GM12865 (cell line): ENCODE measurements at places on chromosomes 6 and 20.
A peak's percentile ranks its signal among the peaks of the same experiment; 100 is the strongest.

- DNase-seq, result no peak
Observed at GRCh38 chr20:11205769-11206362, 532.1 kb upstream of the JAG1 start.

GRCh38 chr6:127547215-127547614 lies 28.1 kb upstream of the MTCL3 start:
- DNase-seq, result peak; percentile 14

GRCh38 chr20:19012676-19013075 lies 199.1 kb downstream of the SCP2D1 start:
- no peak for DNase-seq

DNA sequence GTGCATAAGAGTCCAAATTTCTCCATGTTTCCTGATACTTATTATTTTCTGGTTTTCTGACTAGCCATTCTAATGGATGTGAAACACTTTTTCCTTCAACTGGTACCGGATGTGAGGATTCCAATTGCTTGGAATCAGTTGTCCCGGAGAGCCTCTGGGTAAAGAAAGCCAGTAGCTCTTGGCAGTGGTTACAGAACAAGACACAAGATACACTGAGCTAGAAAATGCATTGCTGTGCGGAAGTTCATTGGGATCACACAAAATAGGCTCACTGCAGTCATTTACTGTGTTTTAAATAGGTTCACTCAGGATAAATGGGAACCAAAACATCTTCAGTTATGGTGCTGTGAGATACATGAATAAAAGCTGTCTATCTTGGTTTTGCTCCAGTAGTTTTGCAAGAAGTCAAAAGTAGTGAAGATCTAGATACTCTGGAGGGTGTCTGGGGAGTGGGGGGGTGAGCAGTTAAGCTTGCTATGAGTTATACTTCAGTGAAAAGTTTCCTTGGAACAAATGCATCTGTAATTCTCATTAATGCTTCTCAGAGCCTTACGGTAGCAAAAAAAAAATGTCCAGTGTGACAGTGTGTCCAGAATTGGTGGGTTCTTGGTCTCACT lies 54.4 kb upstream of the RNF182 start:
- DNase-seq, result no peak

GRCh38 chr20:44204156-44204831 lies 6.3 kb downstream of the OSER1 start:
- no peak for DNase-seq

DNA sequence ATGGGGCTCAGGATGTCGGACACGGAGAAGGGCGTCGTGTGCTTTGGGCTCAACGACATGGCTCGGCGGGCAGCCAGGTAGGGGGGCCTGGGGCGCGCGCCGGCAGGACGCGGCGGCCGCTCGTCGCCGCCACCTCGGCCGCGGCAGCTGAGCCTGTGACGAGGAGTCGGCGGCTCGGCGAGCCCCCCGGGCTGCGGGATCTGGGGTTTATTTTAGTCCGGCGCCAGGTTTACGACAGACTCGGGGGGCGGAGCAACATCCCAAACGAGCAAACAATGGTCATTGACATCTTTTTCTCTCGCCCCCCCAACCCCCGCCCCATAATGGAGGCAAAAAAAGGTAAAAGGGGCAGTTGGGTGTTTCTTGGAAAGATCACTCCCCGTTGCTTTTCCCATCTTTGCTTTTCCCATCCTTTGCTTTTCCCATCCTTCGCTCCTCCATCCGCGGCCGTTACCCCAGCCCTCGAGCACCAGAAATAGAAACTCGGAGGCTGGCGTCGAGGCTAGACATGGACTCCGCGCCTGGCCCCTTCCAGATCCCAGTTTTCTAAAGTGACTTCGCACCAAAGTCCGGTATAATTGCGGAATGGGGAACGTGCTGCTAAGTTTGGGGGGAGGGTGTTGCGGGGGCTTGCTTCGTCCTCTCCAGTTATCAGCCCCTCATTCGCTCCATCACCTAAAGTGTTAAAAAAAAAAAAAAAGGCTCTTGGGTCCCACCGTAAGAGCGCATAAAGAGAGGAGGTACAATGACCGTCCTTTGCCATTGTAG lies at the start of gene NKX2-4:
TSS of gene NKX2-4 (minus strand) at position 186 of the 768 bp plus-strand sequence. CDS start at position 59, 127 bp downstream.
- DNase-seq, result no peak

DNA sequence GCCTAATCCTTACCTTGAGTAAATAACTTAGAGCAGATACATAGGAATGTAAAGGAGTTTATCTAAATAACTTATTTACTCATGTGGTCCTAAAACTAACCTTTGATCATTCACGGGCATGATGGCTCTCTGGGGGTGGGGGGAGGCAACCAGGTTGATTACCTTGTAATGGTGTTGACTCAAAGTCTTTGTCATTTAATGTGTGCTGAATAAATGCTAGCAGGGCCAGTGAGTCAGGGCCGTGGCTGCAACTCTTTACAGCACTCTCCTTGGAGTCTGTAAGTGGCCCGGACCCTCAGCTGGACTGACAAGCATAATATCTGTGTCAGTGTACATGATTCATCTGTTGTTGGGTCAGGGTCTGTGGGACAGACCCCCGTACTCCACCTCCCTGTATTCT lies 203.0 kb downstream of the EPM2A start:
- DNase-seq, result no peak

DNA sequence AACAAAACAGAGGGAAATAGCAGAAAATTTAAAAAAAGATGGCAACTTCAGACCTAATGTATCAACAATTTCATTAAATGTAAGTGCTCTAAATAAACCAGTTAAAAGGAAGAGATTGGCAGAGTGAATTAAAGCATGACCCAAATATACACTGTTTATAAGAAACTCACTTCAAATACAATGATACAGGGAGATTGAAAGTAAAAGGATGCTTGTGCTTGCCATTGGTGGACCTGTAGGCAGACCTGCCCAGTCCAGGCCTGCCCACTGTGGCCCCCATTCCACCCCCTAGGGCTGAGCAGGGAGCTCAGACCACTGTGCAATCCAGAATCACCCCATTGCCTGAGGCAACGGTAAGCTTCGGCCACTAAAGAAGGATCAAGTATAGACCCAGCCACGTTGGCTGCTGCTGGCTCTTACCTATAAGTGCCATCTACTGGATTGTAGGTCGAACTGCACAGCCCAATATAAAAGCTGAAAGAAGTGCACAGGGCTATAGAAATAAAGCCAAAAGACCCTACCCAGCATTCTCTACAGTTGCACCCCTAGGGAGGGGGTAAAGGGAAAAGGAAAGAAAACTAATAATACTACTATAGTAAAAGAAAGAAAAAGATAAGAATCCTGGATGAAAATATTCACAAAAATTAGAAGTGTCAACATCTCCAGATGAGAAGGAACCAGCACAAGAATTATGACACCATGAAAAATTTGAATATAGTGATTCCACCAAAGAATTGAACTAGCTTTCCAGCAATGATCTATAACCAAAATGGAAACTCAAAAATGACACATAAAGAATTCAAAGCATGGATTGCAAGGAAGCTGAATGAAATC lies 36.1 kb downstream of the PSMB1 start:
- peak; percentile 71 for DNase-seq

GRCh38 chr20:56458206-56458821 lies 10.1 kb upstream of the RTF2 start:
- no peak for DNase-seq

DNA sequence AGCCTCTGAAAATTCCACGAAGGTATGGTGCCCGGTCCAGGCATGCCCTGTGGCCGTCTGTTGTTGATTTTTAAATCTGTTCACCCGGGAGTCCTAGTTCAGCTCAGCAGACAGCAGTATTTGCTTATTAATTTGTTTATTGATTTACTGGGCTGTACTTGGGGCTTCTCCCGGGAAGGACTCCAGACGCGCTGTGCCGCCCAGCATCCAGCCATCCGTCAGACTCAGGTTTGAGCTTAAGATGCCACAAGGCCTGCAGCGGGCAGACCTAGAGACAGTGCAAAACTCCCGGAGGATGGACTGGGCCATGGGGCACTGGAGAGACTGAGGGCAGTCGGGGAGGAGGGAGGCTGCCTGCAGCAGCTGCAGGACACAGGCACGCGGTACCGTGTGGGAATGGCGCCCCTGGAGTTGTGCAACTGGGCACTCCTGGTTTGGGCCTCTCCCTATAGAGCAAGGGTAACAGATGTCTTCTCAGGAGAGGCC lies 17.3 kb upstream of the CCDC167 start:
- peak; percentile 31 for DNase-seq

- DNase-seq, result no peak
Observed at GRCh38 chr6:72966628-72967280, 258.5 kb downstream of the KHDC1L start.

DNA sequence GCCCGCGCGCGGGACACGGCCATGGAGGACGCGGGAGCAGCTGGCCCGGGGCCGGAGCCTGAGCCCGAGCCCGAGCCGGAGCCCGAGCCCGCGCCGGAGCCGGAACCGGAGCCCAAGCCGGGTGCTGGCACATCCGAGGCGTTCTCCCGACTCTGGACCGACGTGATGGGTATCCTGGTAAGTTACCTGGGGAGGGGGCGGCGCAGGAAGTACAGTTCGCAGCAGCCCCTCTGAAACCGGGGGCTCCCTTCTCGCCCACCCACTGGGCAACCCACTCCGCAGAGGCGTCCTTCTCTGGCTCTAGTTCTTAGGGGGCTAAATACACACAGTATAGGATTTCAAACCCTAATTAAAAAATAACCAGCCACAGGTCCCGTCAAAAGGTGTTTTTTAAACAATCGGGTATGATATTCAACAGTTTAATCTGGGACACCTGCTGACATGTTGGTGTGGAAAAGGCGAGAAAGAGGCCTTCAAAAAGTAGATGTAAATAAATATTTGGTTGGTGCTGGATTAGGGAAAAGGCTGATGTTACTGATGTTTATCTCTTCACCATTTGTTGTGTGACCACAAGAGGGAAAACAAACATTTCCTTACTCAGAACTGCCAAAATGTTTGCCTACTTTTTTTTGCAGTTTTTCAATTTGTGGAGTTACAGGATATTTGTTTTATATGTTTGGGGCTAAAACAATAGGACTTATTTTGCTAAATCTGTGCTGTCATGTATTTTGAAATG lies 577 bp downstream of the SASH1 start:
- no peak for DNase-seq

GRCh38 chr6:20468209-20468608 lies 66.0 kb upstream of the CDKAL1 start:
- no peak for DNase-seq

- no peak for DNase-seq
Observed at GRCh38 chr6:156587751-156588301, 189.4 kb upstream of the ARID1B start.

DNA sequence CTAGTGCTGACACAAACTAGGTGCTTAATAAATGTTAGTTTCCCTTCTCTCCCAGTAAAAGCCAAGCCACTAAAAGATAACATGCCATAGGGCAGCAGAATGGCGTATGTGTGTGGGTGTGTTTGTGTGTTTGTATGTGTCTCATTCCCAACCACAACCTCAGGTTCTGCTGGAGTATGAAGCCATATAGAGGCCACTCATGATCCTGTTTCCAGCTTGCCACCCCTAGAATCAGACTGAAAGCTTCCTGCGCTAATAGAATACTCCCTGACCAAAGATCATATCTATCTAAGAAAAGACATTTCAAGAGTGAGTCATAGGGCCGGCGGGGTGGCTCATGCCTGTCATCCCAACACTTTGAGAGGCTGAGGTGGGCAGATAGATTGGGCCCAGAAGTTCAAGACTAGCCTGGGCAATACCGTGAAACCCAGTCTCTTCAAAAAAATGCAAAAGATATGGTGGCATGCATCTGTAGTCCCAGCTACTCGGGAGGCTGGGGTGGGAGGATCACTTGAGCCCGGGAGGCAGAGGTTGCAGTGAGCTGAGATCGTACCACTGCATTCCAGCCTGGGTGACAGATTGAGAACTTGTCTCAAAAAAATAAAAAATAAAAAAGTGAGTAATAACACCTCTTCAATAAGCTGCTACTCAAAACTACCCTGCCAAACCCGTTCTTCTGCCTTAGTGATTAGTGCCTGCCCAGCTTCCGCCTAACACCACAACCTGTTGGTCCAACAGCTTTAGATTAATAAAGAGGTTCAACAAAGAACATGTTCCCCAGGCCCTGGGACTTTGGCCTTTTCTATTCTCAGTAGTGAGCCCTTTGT lies 11.8 kb upstream of the SNRPC start:
- DNase-seq, result no peak

- no peak for DNase-seq
Observed at GRCh38 chr6:148518511-148519156, 176.0 kb downstream of the SASH1 start.

DNA sequence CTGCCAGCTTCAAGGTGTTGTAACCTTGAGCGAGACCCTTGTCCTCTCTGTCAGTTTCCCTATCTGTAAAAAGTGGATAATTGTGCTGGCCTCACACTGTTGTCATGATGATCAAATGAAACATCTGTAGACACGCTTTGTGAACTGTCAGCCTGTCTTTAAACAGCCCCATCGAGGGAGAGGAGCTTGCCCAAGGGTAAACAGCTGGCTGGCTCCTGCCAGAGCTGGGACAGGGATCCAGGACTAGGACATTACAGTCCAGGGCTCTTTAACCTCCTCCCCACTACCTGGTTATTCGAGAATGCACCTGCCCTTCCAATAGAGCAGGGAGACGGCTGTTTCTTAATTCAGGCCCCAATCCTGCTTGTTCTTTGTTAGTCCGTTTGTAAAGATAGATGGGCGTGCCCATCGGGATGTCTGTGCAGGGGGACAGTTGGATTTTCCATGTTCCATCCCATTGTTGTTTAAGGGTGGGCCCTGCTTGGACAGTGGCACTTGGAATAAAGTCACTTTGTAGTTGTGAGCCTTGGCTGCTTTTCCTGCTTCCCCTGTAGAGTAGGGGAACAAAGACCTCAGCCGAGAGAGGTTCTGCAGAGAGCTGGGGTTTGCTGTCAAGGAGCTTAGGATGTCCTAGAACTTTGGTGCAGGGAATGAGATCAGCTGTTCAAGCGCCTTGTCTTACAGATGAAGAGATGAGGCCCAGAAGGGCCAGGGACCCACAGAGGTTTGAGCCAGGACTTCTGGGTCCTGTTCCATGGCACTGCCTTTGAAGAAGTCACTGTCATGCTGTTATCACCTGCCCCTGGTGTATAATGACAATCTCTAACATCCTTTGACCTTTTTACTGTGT lies 77.9 kb upstream of the MYL9 start:
- DNase-seq, result no peak

DNA sequence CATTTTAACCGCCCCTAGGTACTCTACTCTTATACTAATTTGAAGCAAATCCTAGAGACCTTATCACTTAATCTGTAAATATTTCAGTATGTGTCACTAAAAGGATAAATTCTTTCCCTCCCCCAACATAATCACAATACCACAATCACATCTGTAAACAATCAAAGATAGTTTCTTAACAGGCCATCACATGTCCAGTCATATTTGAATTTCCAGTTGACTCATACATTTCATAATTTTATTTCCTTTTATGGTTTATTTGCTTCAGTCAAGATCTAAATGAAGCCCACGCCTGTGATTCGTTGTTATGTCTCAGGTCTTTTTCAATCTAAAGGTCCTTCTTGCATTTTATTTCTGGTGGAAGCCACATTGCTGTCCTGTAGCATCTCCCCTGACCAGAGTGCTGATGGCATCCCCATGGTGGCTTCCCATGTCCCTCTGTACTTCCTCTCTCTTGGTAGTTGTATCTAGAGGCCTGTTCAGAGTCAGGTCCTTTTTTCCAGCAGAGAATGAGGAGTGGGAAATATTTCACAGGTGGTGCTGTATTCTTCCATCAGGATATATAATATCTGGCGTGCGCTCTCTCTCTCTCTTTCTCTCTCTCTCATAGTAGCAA lies 128.6 kb upstream of the SLC22A23 start:
- DNase-seq, result no peak
